ENCODE measurements at places on chromosomes 12 and 14.

DNA sequence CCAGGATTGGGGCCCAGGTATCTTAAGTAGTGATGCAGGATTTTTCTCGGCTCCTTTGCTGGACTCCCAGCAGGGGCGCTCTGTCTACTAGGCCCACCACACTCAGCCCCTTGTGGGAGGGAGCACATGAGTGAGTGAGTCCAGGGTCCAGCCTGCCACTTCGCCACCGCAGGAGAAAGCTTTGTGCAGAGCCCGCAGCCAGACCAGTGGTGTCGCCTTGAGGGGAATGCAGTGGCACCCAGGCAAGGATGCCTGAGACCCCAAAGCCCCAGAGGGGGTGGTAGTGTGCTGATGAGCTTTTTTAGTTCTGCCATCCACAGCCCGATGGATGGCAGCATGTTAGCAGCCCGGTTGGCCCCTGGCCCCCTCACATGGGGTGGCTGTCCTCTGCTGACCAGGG is 5.4 kb upstream of the MRPS35 start:
- no peak for DNase-seq

- no peak for DNase-seq
Observed at GRCh38 chr12:119020406-119021360, 39.3 kb downstream of the SRRM4 start.

GRCh38 chr14:69531135-69531534 is 43.5 kb downstream of the CCDC177 start:
- DNase-seq, result no peak

DNA sequence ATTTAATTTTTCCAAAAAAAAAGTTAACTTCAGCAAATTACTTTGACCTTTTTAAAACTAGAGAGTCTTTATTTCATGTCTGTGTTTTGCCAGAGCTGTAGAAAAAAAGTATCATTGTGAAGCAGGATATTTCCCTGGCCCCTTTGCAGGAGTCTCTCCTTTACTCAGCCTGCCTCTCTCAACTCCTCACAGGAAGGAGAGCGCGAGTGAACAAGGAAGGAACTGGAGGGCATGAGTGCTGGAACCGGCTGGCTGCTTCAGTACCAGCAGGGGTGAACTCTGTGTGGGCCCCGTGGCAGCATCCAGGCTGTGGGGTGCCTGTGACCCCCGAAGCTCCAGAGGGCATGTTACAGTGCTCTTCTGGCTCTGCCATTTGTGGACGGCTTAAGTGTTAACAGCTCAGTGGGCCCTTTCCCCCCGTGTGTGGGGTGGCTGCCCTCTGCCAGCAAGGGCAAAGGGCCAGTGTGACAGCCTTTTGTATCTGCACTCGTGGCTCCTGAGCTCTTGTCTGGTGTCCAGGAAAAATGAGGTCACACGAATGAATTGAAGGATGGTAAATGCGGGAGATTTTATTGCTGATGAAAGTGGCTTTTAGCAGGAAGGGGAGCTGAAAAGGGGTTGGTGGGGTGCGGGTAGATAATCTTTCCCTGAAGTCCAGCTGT is 76.6 kb upstream of the KCNH3 start:
- DNase-seq, result no peak

DNA sequence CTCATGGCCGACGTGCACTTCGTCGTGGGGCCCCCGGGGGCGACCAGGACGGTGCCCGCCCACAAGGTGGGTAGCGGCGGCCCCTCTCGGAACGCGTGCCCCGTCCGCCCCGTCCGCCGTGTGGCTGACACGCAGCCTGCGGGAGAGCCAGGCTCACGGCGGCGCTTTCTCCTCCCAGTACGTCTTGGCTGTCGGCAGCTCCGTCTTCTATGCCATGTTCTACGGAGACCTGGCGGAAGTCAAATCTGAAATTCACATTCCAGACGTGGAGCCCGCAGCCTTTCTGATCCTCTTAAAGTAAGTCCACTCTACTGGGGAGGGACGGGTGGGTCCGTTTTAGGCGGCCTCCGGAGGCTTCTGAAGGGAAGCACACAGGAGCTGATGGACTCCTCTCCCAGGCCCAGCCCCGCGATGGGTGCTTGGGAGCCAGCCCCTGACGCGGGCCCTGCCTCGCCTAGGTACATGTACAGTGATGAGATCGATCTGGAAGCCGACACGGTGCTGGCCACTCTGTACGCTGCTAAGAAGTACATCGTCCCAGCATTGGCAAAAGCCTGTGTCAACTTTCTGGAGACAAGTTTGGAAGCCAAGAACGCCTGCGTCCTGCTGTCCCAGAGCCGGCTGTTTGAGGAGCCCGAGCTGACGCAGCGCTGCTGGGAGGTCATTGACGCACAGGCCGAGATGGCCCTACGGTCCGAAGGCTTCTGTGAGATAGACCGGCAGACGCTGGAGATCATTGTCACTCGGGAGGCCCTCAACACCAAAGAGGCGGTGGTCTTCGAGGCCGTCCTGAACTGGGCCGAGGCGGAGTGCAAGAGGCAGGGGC is 1.1 kb downstream of the BTBD6 start:
- no peak for DNase-seq

DNA sequence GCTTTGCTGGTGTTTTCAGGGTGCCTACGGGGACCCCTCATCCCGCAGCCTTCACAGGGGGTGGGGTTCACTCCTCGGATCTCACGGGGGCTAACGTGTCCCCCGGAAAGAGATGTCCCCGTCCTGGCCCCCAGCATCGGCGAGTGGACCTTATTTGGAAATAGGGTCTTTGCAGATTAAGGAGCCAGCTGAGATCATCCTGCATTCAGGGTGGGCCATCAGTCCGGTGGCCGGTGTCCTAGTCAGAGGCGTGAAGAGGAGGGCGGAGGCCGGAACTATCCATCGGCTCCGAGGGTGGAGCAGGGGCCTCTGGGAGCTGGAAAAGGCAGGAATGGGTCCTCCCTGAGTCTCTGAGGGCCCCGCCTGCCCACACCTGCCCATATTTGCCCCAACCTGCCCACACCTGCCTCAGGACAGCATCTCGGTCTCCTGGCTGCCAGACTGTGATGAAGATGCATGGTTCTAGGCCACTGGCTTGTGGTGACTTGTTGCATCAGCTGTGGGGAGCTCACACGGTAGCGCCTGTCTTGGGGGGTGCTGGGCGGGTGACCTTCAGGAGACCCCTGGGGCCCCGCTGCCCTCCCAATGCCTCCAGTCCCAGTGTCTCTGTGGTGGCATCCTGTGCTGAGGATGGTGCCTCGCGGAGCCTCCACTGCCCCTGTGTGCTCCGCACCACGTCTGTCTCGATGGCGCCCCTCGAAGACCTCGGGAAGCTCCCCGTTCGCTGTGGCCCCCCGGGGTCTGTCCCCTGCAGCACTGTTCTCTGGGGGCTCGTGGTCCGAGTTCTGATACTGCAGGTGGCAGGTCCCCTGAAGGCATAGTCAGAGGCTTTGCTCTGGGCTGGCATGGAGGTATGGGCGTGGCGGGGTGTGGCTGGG is 14.7 kb downstream of the NOC4L start:
- DNase-seq, result no peak

- no peak for DNase-seq
Observed at GRCh38 chr12:48077111-48077510, 28.8 kb downstream of the SENP1 start.
